ENCODE measurements at places on chromosomes 7 and 10.

GRCh38 chr10:53770903-53771302 is 998.3 kb upstream of the MBL2 start:
- DNase-seq = no peak

DNA sequence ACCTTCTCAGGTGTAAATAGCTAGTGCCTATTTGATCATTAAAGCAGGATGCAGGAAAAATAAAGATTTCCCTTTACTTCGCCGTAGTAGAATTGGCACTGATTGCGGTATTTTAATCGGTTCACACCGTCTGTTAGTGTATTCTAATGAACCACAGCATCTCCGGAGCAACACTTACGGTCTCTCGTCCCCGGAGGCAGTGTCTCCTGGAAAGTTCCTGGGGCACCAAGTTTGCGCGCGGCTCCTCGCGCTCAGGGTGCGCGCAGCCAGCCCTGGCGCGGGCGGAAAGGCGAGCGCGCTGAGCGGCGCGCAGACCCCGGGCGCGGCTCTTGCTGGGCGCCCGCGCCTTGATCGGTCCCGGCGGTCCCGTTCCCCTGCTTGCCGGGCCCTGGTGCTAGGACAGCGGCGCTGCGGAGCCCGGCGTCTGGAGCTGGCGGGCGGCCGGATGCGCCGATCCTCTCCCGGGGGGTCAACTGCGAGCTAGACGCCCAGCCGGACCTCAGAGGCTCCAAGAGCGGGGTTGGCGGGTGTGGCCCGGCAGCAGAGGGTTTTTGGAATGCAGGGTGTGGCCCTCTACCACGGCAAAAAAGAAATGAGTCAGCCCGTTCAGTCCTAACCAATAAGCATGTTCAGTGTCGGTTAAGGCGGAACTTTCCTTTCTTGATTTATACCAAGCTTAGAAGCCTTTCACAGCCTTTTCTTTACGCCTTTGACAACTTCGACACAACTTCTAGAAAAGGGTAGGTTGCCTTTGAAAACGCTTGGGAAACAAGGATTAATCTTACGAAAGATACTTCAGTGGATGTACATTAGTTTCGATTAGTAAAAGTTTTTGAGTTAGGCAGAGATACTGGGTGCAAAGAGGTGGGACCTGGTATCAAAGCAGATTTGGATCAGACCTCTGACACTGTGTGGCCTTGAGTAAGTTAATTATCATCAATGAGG is 166.8 kb upstream of the ASAH2 start:
- DNase-seq = peak; percentile 94

- no peak for DNase-seq
These were observed 5.1 kb upstream of the LRRC27 start for GRCh38 chr10:132326925-132327324.

GRCh38 chr7:47249361-47249760 is 332.6 kb downstream of the TNS3 start:
- no peak for DNase-seq

- DNase-seq = no peak
These were observed 107.4 kb downstream of the ETV1 start for GRCh38 chr7:13882051-13882450.

- DNase-seq = no peak
These were observed 219.0 kb downstream of the ADRA2A start for GRCh38 chr10:111295788-111296187.

GRCh38 chr7:67644151-67644550 is 647.5 kb downstream of the TYW1 start:
- no peak for DNase-seq

DNA sequence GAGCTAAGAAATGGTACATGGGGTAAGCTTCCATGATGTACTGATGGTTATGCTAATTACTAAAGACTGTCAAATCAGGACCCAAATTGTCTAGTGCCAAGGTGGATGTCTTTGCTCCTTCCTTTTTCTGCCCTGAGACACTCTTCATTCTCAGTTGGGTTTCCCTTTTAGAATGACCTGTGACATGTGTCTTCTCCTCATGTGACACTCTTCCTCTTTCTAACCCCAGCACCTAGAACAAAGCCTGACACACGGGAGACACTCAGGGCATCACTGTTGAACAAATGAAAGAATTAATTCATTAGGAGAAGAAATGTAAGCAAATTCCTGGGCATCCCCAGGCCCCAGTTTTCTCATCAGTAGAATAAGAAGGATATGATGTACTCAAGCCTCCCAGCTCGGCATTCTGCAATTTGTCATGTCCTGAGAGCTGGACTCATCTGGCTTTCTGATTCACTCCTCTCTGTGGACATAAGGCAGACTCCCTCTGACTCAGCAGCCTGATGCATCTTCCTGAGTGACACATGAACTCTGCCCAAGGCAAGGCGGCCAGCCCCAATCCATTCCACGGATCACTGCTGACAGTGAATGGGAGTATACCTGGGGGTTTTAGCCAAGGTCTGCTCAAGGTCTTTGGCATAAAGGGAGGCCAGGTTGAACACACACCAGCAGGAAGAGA is 473.8 kb downstream of the KCNMA1 start:
- peak; percentile 83 for DNase-seq

DNA sequence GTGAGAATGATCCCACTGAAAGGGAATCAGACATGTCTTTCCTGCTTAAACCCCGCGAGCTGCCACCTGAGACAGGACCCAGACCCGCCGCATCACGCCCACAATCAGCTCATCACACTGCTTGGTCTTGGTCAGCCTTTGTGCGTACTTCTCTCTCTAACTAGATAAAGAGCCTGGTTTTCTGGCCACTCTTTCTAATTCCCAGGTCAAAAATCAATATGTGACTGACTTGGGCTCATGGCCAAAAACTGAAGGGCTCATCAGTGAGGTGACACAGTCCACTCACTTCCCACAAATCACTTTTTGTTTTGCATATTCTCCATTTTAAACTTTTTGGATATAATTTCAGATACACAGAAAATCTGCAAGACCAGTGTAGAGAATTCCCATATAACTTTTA is 247.3 kb downstream of the DIP2C start:
- no peak for DNase-seq

DNA sequence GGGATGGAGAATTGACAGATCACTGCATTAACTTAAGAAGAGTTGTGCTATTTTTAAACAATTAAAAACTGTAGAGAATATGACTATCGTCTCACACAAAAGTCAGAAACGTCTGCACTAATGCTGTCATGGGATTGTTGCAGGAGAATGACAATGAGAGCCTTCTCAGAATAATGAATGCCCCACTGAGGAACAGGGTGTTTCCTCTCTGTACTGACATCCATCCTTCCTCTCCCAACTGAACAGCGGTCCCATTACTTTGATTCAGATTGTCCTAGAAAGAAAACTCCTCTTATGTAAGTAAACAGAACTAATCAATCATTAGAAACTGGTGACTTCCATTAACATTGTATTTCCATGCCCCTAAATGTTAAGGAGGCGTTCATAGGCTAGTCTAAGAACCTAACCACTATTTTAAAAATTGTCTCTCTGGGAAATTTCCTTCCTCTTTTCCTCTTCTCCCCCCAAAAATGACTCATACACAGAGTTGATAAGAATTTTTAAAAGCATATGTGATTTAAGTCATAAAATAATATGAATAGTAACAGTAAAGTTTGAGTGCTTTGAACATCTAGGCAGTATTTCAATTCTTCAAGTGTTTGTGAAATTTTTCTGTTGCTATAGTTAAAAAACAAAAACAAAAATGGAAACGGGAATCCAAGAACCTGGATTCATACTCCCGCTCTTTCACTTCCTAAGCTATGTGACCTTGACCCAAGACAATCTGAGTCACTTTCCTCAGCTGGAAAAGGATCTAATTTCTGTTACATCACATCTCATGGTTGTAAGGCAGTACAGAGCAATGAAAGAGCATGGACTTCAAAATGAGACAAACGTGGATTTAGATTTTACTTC is 12.7 kb upstream of the MACC1 start:
- DNase-seq = no peak

GRCh38 chr10:73995035-73995358 is 2.9 kb upstream of the VCL start:
- DNase-seq = no peak

DNA sequence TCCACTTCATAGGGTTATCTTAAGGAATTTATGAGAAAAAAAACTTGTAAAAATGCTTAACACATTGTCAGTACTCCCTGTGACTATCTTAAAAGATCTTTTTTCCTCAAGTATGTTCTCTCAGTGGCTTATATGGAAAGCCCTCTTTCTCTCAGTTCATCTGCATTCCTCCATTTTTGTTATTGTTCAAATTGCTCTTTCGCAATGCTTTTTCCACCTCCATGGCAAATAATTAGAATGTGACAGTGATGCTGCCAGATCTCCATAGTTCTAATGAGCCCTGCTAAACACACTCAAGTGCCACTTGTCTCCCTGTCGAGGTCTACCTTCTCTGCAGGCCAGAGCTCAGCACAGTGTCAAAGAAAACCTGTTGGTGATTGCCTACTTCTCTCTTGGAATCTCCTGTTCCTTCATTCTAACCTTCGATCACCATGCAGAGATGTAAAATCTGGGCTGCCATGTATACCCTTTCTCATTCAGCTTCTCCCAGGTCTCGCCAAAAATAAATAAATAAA is 37.2 kb upstream of the ABCB5 start:
- no peak for DNase-seq

DNA sequence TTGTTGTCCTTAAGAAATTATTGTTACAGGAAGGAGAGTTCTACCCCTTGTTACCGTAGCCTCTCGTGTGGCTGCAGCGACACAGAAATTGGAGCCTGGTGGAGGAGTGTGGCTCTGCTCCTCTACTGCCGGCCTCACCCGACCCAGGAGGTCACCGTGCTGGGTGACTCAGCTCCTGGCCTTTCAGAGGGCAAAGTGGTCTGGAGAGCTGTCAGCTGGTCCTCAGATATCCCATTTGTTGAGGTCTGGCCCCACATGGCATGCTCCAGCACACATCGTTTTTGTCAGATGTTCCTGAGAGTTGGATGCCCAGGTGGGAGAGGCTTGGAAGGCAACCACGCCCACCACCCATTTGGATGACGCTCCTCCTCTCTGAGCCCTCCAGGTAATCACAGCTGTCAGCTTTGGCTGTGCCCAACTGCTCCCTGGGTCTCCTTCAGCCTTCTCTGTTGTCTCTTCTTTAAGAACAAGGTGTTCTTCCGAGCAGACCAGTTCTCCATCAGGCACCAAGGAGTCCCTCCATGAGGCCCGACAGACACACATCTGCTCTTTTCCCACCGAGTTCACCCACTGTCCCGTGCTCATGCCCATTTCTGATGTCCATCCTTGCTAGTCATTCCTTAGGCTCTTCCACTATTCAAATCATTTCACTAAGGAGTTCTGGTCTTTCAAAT is 80.3 kb downstream of the RAMP3 start:
- no peak for DNase-seq

GRCh38 chr10:79236433-79236765 is 110.9 kb upstream of the PPIF start:
- DNase-seq = no peak

DNA sequence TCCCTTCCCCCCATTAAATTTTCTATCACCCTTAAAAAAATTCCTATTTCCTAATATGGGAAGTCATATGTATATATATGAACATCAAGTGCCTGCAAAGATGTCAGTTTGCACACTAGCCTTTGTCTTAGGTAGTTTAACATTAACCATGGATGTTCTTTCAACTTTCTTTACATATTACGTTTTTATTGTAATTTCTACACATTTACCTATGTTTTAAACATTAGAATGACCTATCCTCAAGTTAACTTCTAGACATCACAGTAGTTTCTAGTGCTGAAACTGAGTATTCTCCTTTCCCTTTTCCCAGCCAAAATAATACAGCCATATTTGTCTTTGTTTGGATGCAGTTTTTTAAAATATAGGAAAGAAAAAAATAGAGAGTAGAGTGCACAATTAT is 5.8 kb downstream of the DLX6 start:
- DNase-seq = no peak

- no peak for DNase-seq
These were observed 94.3 kb downstream of the THSD7A start for GRCh38 chr7:11737723-11738122.

Data from posterior vena cava (tissue), 2 donors.